Activated T-helper 1 cell treated with anti-CD3 and anti-CD28 coated beads, Interleukin-12 subunit alpha, Interleukin-12 subunit beta, Interleukin-2, Interleukin-4 antibody, amounts not matched to agents 30 ng/mL and 10 ng/mL and 1 ng/mL, durations not matched to agents 14 hours and 24 hours and 36 hours (primary cell): ENCODE measurements at places on chromosomes 1 and 21. TPM values are rescaled to one million over a fixed set of nuclear protein-coding genes. Genes with fewer than 3 reads are reported as not detected.

RGS16 gene
- 138 and 143 TPM in 2 replicates for total RNA-seq

- no peaks in the 10 kb centered on the region for H3K27me3 ChIP-seq
- no peak overlapping the region for H3K27ac ChIP-seq
- H3K36me3 ChIP-seq: no peaks in the 10 kb centered on the region
- DNase-seq: no peak
- H3K4me1 ChIP-seq: no peaks in the 10 kb centered on the region
- no peak overlapping the region for H3K4me3 ChIP-seq
These were observed 68.7 kb upstream of the ADGRL2 start for GRCh38 chr1:81731989-81732388.

DNA sequence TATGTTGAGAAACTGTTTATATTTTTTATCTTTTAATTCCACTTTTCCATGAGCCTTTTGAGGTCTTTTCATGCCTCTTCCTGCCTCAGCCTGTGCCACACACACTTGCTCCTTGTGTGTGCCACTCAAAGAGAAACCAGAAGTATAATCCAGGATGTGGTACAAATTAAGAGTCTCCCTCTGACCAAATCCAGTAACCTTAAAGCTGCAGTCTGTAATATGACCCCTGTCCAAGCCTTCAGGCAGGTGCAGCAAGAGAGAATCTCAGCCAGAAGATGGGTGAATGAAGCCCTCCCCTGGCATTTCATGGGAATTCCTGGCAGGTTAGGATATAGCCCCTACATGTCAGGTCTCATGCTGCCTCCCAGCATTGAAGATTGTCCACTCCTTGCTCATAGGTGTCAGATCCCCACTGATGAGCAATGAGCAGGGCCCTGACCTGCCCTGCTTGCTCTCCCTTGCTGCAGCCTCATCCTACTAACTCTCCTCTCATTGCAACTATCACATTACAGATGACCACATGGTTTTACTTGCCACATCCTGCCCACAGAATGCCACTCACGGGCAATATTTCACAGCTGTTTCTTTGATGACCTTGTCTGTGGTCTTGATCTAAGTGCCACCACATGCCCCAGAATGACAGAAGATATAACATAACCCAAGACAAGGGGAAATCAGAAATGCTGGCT is 169.3 kb downstream of the SEC16B start:
- H3K36me3 ChIP-seq: no peaks in the 10 kb centered on the region
- no peak for DNase-seq
- H3K4me1 ChIP-seq: no peaks in the 10 kb centered on the region
- no peak overlapping the region for H3K4me3 ChIP-seq

PLA2G2C gene
- 0.44 and 0.65 TPM in 2 replicates for total RNA-seq

GRCh38 chr21:32570456-32570855 is 14.9 kb downstream of the TCP10L start:
- H3K27me3 ChIP-seq: peaks cover 6% of the 10 kb centered on the region
- no peaks in the 10 kb centered on the region for H3K36me3 ChIP-seq
- DNase-seq: no peak
- H3K27ac ChIP-seq: no peak overlapping the region
- peak overlapping the region; percentile 88 for H3K4me3 ChIP-seq

GRCh38 chr21:26810676-26811415 is 34.4 kb downstream of the ADAMTS1 start:
- no peaks in the 10 kb centered on the region for H3K36me3 ChIP-seq
- H3K4me1 ChIP-seq: peaks cover 9% of the 10 kb centered on the region
- no peak overlapping the region for H3K27ac ChIP-seq
- H3K27me3 ChIP-seq: peaks cover 8% of the 10 kb centered on the region
- no peak for DNase-seq
- H3K4me3 ChIP-seq: no peak overlapping the region

CKS1B gene
- total RNA-seq: 151 and 158 TPM in 2 replicates

DNA sequence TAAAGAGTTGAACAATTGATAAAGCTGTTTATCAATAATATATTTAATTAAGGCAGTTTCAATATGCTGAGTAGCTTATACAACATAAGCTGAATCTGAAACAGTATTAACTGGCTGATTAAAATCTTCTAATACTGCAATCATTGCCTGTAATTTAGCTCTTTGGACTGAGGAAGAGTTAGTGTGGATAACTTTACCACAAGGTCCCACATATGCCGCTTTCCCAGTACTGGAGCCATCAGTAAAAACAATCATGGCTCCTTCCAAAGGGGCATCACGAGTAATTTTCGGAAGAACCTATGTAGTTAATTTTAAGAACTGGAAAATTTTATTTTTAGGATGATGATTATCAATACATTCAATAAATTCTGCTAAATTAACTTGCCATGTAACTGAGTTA is 6.7 kb downstream of the DAP3 start:
- no peaks in the 10 kb centered on the region for H3K27me3 ChIP-seq
- peaks cover 49% of the 10 kb centered on the region for H3K4me1 ChIP-seq

GRCh38 chr1:168920456-168921094 is 185.9 kb upstream of the ATP1B1 start:
- peaks cover under 1% of the 10 kb centered on the region for H3K27me3 ChIP-seq
- H3K4me1 ChIP-seq: peaks cover 17% of the 10 kb centered on the region
- no peak for DNase-seq
- no peak overlapping the region for H3K27ac ChIP-seq
- no peaks in the 10 kb centered on the region for H3K36me3 ChIP-seq

LHX4 gene
- total RNA-seq: not detected in 2 replicates

ATP1A4 gene
- not detected in 2 replicates for total RNA-seq

LCE2B gene
- not detected in 2 replicates for total RNA-seq

GRCh38 chr1:154151311-154151710 is 3.6 kb downstream of the NUP210L start:
- peaks cover 22% of the 10 kb centered on the region for H3K36me3 ChIP-seq
- no peak overlapping the region for H3K27ac ChIP-seq
- H3K4me3 ChIP-seq: no peak overlapping the region
- peaks cover 27% of the 10 kb centered on the region for H3K4me1 ChIP-seq

DNA sequence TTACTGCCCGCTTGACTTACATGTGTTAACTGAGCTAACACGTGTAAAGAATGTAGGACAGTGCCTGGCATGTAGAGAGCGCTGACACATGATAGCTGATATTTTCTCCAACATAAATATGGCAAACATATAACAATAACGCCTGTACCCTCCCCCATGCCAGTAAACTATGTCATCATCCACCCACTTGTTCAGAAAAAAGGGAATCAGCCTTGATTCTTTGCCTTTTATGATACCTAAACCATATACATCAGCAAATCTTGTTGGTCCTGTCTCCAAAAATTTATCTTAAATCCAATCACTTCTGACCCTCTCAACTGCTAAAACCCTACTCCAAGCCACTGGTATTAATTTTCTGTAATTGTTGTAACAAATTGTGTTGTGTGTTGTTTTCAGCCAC is 1.1 kb upstream of the ZNF692 start:
- H3K4me3 ChIP-seq: peak overlapping the region; percentile 96
- peaks cover 38% of the 10 kb centered on the region for H3K4me1 ChIP-seq
- peaks cover 14% of the 10 kb centered on the region for H3K36me3 ChIP-seq
- peak overlapping the region; percentile 97 for H3K27ac ChIP-seq
- peaks cover 4% of the 10 kb centered on the region for H3K27me3 ChIP-seq

CD84 gene
- total RNA-seq: 16.3 and 17.2 TPM in 2 replicates

GRCh38 chr1:83086346-83086745 is 912.6 kb downstream of the TTLL7 start:
- no peak overlapping the region for H3K27ac ChIP-seq
- H3K4me3 ChIP-seq: no peak overlapping the region
- no peaks in the 10 kb centered on the region for H3K27me3 ChIP-seq
- H3K36me3 ChIP-seq: no peaks in the 10 kb centered on the region
- no peaks in the 10 kb centered on the region for H3K4me1 ChIP-seq
- no peak for DNase-seq

DNA sequence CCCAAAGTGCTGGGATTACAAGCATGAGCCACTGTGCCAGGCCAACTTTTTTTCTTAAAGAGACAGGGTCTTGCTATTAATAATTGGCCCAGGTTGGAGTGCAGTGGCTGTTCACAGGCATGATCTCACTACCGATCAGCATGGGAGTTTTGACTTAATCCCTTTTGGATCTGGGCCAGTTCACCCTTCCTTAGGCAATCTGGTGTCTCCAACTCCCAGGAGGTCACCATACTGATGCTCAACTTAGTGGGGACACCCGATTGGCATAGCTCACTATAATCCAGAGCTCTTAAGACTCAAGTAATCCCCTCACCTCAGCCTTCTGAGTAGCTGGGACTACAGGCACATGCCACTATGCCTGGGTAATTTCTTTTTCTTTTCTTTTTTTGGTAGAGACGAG is 64.2 kb upstream of the SCYL3 start:
- no peaks in the 10 kb centered on the region for H3K27me3 ChIP-seq
- no peak overlapping the region for H3K27ac ChIP-seq
- DNase-seq: no peak
- peaks cover 1% of the 10 kb centered on the region for H3K36me3 ChIP-seq
- no peak overlapping the region for H3K4me3 ChIP-seq

DNA sequence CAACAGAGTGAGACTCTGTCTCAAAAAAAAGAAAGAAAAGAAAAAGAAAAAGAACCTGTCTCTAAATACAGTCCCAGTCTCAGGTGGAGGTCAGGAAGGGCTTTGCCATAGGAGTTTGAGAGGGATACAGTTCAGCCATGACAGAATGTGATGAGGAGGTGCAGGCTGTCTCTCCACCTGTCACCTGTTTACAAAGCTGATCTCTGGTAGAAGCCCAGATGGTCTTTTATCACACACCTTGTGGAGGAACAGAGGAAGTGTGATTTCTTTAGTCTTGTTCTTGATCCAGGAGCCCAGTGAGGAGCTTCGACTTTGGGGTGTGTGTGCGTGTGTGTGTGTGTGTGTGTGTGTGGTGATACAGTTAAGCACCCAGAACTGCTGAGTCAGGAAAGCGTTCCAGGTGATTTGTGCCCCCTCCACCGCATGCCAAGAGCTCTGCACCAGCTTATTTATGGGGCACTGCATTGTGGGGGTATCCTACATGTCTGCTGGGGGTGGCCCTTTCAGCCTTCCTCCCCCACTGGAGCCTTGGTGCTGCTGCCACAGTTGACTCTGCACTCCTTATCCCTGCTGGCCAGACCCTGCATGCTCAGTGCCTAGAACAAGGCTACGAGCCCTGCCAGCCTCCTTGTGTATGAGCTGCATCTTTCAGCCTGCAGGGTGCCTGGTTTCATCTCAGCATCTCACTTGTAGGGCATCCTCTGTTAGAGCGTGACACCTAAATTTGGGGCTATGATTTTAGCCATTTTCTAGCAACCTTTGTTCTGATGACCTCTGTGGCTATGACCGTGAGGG is 19.3 kb downstream of the DOP1B start:
- peaks cover 10% of the 10 kb centered on the region for H3K4me1 ChIP-seq
- no peaks in the 10 kb centered on the region for H3K27me3 ChIP-seq
- H3K4me3 ChIP-seq: no peak overlapping the region
- no peak overlapping the region for H3K27ac ChIP-seq
- H3K36me3 ChIP-seq: peaks cover 14% of the 10 kb centered on the region

DNA sequence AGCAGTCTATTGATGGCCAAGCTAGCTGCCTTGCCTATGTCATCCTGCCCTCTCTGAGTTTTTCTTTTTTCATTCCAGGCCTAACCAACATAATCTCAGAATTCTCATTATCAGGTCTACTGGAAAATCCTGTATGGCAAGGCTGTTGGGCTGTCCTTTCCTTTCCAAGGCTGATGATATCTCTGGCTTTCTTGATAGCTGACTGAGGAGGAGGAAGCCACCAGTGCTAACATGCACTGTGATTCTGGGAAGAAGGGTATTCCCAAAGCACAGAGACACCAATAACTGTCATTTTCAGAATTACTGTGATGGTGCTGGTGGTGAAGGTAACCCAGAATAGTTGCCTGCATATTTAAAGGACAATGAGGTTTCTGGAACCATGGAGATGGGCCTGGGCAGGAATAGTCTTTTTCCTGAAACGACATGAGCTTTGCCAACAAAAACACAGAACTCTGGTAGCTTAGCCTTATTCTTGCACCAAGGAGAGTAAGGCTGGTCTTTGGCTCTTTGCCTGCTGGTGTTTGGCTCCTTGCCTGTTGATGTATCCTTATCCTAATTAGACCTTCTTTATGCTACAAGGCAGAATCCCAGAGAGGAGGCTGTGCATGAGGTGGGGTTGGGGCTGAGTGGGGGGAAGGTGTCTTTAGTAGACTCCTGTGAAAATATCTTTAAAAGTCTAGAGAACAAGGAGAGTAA is 157.4 kb downstream of the TNFSF18 start:
- no peak overlapping the region for H3K27ac ChIP-seq
- H3K36me3 ChIP-seq: peaks cover 3% of the 10 kb centered on the region
- DNase-seq: no peak
- no peak overlapping the region for H3K4me3 ChIP-seq

DNA sequence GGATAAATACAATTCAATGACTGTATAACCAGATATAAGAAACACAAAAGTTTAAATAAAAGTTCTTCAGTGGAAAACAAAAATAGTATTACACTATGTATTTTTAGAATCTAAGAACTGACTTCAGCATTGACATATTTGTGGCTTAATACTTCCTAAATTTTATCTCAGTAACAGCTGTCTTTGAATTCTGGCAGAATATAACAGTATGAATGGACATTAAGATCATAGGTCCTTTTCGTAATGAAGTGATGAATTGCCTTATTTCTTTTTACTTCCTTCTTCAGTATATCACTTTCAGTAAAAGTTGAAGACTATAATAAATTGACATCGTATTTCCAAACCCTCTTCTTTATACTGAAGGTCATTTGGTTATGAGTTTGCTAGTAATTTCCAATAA is 1030.0 kb downstream of the MRPL39 start:
- H3K36me3 ChIP-seq: no peaks in the 10 kb centered on the region
- H3K4me1 ChIP-seq: no peaks in the 10 kb centered on the region
- no peaks in the 10 kb centered on the region for H3K27me3 ChIP-seq
- no peak for DNase-seq
- H3K27ac ChIP-seq: no peak overlapping the region
- no peak overlapping the region for H3K4me3 ChIP-seq

- no peak overlapping the region for H3K4me3 ChIP-seq
- no peaks in the 10 kb centered on the region for H3K4me1 ChIP-seq
- H3K27ac ChIP-seq: no peak overlapping the region
- no peak for DNase-seq
These were observed 207.2 kb downstream of the KIF26B start for GRCh38 chr1:245361951-245362350.

DNA sequence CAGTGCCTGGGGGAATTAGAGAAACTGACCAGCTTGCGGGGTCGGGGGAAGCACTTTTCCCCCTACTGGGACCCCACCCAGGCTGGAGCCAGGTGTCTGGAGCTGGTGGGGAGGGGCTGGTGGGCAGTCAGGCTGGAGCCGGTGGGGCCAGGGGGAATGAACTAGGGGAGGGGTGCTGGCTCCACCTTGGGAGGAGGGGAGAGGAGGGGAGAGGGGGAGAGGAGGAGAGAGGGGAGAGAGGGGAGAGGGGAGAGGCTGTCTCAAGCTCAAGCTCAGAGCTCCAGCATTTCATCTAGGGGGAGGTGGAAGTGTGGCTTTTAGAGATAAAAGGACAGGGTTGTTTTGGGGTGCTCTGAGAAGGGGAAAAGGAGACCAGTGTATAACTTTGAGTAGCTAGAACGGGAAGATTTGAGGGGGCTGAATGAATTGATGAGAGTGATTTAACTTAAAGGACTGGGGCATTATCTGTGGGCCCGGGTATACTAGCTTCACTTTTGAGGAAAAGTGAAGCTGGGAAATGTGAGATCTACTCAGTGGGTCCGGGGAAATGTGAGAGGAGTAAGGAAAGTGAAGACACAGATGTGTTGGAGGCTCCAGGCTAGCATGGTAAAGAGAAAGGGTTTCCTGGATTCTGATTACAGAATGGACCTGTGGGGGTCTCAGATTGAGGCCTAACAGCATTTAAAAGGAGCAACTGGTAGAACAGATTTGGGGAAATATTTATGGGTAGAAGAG is 2.8 kb downstream of the EFNA1 start:
- no peak for DNase-seq
- H3K36me3 ChIP-seq: peaks cover 2% of the 10 kb centered on the region
- no peak overlapping the region for H3K4me3 ChIP-seq
- H3K27me3 ChIP-seq: peaks cover 41% of the 10 kb centered on the region
- H3K4me1 ChIP-seq: peaks cover 29% of the 10 kb centered on the region
- H3K27ac ChIP-seq: no peak overlapping the region
